Fibroblast of skin of right biceps (primary cell): ENCODE measurements at places on chromosomes 11 and 22.

GRCh38 chr11:40434926-40435325, 1024.5 kb downstream of the LRRC4C start:
- DNase-seq, result no peak

DNA sequence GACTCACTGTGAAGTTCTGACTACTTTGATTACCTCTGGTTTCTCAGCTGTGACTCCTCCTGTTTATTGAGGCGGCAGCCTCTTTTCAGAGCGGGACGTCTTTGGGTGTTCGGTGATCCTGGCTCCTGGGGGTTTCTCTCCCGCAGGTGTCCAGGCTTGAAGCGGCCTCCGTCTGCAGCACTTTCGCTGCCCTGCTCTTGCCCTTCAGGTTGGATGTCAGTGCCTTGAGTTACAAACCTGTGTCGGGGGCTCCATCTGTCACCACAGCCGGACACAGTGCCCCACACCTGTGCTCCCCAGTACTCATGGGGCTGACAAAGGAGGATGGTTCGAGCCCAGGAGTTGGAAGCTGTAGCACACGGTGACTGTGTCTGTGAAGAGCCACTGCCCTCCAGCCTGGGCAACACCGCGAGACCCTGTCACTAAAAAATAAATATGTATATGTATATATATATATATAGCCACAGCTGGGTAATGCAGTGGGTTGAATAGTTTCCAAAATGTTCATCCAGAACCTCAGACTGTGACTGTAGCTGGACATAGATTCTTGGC, 104.1 kb downstream of the BRD1 start:
- no peak for DNase-seq

DNA sequence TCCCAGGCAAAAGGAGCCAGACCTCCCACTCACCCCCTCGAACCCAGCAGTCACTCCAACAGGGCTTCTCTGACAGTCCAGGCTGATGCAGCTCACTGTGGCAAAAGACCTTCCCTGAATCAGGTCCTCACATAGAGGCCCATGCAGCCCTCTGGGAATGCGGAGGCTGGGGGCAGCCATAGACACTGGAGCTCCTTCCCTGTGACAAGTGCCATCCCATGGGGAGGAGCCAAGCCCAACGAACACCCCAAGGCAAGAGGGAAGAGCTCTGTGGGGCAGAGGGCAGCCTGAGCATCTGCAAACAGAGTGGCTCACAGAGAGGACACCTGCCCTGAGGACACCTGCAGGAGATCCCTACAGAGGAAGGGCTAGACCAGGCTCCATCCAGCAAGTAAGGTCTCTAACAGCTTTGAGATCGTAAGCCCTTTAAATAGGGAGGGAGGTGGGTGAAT, at the start of gene LINC01488:
Gene LINC01488, plus strand, starts transcription at position 271 of the 452 bp plus-strand sequence.
- no peak for DNase-seq

- DNase-seq, result no peak
These were observed 50.7 kb upstream of the CD44 start for GRCh38 chr11:35088226-35088625.

DNA sequence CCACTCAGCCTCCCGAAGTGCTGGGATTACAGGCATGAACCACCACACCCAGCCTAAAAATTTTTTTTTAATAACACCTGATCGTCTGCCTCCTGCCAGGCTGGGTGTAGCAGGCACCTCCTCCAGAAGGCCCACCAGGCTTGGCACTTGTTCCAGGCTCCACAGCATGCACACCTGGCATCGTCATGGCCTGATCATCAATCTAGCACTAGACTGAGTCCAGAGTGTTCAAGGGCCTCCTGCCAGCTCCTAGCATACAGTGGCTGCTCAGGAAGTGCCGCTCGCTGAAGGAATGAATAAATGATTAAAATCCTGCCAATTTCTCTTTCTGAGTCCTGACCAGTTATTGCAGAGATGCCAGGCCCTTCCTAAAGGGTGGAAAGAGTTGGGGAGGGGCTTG, 3.5 kb upstream of the PDGFB start:
- no peak for DNase-seq

- no peak for DNase-seq
These were observed 3.6 kb upstream of the GAS2L1 start for GRCh38 chr22:29302681-29303465.

- DNase-seq, result no peak
These were observed 66.8 kb upstream of the E2F8 start for GRCh38 chr11:19307498-19307897.

- peak; percentile 99 for DNase-seq
These were observed 46.6 kb downstream of the MTMR2 start for GRCh38 chr11:95877291-95877690.

GRCh38 chr11:41308286-41308685, 151.2 kb downstream of the LRRC4C start:
- no peak for DNase-seq

- peak; percentile 49 for DNase-seq
These were observed 2.0 kb upstream of the CASTOR1 start for GRCh38 chr22:30291058-30291892.

DNA sequence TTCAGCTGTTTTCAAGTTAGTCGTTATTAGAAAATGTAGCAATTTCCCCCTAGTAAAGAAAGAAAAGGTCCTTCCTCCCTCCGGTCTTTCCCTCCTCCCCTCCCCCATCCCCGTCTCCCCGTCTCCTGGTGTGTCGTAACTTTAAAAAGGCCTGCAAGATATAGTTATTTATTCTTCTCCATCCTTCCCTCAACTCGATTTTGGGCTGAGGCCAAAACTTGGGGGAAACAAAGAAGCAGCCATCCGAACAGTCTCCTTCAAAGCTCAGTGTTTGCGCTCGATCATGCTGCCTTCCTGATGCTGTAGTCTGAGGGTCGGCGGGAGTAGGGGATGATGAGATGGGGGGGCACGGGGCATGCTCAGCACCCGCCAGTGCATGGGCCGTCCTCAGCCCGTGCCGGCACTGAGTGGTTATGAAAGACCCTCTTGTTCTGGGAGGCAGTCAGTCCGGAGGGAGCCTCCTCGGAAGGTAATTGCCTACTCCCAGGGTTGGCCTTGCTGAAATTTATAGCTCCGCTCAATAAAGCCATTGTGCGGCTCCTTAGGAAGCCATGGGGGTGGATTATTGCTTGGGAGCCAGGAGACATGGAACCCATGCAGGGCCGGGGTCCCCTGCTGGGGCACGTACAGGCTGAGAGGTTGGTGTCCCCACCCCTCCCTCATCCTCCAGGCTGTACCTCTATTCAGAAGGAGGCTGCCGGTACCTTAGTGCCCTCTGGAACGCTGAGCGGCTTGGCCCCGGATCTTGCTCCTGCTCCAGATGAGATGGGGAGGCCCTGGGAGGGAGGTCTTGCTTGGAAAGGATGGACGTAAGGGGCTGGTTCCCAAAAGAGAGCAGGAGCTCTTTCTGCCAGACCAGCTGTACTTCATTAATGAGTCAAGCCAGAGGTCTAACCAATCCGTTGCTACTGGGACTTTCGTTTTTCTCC, 212.7 kb upstream of the CADM1 start:
- DNase-seq, result peak; percentile 45

DNA sequence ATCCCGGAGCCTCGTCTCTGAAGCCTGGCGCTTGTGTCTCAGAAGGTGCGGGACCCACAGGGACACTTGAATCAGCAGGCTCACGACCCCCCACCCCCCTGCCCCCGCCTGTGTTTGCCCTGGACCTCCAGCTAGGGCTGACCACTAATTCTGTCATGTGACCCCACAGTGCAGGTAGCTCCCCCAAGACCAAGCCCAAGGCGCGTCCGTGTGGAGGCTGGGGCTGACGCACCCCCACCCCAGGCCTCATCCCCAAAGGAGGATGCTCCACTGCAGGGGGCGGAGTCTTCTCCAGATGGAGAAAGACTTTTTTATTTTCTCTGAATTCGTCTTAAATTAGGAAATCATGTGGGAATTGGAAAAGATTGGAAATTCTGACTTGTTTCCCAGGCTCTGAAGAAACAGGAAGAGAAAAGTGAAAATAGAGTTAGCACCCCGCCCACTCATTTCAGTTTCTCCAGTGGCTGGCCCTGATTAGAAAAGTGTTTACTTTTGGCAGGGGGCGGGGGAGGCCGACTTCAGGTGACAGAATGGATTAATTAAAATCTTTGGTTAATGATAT, 1.0 kb upstream of the RELA start:
- DNase-seq, result peak; percentile 65

GRCh38 chr11:63499874-63500273, 6.0 kb upstream of the LGALS12 start:
- DNase-seq, result no peak

GRCh38 chr11:119000906-119001305, 3.0 kb downstream of the CENATAC start:
- DNase-seq, result peak; percentile 73

GRCh38 chr11:8997451-8997850, 6.3 kb downstream of the NRIP3 start:
- no peak for DNase-seq

GRCh38 chr11:78800756-78801155, 226.1 kb upstream of the NARS2 start:
- peak; percentile 26 for DNase-seq

DNA sequence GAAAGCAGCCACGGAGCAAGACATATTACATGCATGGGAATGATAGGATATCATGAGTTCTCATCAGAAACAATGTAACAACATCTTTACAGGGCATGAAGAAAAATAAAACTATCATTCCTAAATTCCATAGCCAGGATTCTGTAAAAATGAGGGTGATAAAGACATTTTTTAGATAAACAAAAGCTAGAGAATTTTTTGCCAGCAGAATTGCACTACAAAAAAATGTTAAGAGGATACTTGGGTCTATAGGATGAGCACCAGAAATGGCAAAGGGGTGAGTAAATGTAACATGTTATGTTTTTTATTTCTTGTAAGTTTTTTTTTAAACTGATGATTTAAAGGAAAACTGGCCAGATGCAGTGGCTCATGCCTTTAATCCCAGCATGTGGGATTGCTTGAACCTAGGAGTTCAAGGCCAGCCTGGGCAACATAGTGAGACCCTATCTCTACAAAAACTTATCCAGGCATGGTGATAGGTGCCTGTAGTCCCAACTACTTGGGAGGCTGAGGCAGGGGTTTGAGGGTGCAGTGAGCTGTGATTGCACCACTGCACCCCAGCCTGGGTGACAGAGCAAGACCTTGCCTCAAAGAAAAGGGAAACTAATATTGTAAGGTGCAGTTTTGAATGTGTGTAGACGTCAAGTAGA, 33.2 kb downstream of the TBX1 start:
- DNase-seq, result no peak

DNA sequence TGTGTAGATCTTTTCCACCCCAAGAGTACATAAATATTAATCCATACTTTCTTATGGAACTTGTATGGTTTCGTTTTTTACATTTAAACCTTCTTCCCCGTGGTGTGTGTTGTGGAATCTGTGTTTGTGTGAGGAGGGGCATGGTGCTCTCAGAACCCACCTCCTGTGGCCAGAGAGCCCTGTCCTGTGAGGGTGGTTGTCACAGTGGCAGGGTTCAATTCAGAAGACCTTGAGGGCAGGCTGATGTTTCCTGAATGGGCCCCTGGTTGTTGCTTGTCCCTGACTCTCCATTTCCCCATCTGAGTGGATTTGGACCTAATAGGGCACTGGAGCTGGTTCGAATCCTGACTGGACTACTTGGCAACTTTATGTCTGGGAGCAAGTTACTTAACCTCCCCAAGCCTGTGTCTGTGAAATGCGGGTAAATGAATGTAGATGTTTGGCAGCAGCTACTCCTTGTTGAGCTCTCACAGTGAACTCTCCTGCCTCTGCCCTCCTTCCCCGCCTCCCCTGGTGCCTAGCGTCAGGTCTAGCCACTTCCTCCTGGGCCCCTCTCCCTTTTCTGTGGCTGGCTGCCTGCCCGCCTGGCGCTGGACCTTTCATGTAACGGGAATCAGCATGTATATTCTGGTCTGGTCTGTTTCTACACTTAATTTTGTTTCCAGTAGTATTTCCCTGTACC, 7.3 kb downstream of the NEAT1 start:
- DNase-seq, result peak; percentile 67

DNA sequence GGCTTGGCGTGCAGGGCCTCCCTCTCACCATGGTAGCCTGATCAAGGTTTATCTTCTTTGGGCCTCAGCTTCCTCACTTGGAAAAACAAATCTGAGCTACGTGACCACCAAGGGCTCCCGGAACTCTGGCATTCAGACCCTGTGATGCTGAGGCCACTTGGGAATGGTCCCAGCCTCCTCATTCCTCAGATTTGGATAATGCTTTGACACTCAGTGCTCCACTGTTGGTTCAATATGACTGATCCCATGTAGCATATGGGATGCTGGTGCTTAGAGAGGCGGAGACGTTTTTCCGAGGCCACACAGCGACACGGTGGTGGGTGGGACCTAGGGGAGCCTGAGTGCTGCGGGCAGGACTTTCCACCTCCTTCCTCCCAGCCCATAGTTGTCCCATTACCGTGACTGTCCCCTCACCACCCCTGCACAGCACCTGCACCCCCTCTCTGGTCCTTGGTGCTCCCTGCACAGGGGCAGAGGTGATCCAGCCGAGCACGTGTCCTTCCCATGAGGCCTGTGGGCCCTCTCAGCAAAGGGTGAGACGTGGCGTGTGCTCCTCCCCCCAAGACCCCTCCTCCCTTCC, 23.1 kb downstream of the MB start:
- DNase-seq, result no peak

- DNase-seq, result peak; percentile 23
These were observed 94.9 kb downstream of the SCN3B start for GRCh38 chr11:123559523-123559955.

GRCh38 chr11:78310500-78310909, 107.1 kb downstream of the GAB2 start:
- DNase-seq, result peak; percentile 65

GRCh38 chr11:26418386-26418912, 86.5 kb downstream of the ANO3 start:
- peak; percentile 4 for DNase-seq

DNA sequence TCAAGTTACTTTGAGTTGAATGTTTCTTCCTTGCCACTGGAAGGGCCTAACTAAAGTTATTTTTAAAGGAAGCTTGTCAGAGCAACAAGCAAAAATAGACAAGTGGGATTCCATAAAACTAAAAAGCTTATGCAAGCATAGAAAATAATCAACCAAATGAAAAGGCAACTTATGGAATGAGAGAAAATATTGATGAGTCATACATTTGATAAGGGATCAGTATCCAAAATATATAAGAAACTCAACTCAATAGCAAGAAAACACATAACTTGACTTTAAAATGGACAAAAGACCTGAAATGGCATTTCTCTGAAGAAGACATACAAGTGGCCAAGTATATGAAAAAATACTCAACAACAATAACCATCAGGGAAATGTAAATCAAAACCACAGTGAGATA, 264.5 kb upstream of the UBASH3B start:
- DNase-seq, result no peak

- DNase-seq, result no peak
These were observed 111.4 kb upstream of the PITPNB start for GRCh38 chr22:28030473-28030872.

DNA sequence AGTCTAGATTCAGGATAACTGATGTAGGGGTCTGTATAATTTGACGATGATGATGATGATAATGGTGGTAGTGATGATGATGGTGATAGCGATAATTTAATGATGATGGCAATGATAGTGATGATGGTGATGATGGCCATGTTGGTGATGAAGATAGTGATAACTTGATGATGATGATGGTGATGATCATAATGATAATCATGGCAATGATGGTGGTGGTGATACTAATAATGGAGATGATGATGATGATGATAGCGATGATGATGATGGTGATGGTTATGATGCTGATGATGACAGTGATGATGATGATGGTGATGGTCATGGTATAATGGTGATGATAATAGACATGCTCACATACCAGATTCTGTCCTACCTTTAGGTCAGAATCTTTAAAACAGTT, 66.2 kb upstream of the SEZ6L start:
- no peak for DNase-seq
